ENCODE measurements at places on chromosomes 5 and 9.

GRCh38 chr9:19555214-19555613 lies 146.4 kb downstream of the ACER2 start:
- no peak for DNase-seq

DNA sequence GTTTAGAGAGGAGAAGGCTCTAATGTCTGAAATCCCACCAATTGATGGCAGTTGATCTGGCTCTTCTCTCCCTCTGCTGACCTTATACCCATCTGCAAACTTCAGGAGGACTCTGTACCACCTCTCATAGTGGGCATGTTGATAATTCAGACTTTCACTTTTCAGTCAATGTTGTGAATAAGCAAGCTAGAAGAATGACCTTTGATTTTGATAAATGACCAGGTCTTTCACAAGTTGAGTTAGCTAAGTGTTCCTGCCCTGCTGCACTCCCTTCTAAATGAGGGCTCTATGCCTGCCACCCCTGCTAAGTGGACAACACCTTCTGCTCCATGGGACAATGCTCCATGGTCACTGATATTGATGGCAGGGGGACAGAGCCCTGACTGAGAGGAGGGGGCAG lies 74.7 kb downstream of the SPRY4 start:
- DNase-seq, result no peak

DNA sequence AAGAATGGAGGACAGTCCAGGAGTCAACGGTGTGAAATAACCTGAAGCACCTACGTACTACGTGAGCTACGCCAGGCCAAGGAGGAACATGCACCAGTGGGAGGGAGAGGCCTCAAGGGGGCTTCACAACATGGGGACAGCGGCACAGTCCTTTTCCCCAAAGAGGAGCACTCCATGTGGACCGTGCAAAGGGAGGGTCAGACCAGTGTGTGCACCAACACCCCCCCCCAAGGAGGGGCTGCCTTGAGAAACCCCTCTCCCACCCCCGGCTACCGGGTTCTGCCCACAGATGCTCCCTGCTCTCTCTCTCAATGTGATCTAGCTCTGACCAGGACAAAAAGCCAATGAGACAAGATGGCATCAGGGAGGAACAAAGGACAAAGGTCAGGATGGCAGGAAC lies 68.6 kb downstream of the PRRT1B start:
- no peak for DNase-seq

DNA sequence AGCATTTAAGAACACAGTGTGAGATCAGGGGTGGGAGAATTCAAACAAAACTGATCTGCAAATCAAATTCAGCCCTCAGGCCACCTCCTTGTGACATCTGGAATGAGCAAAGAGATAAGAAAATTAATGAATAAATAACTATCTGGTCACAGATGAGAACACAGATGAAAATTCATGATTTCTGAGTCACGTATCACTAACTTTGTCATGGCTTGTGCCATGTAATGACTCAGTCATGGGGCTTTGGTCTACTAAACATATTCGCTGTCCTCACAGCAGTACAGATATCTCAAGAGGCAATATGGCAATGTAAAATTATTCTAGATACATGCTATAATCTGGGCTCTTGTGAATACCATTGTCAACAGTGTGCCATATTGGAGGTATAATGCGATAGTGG lies 274.4 kb downstream of the MAN2A1 start:
- DNase-seq, result no peak

GRCh38 chr9:126432659-126433058 lies 106.0 kb downstream of the MVB12B start:
- no peak for DNase-seq

- DNase-seq, result peak; percentile 61
These were observed 4.8 kb downstream of the KIAA0825 start for GRCh38 chr5:94613583-94613982.

- no peak for DNase-seq
These were observed 108.1 kb downstream of the SEMA5A start for GRCh38 chr5:9437741-9438240.

DNA sequence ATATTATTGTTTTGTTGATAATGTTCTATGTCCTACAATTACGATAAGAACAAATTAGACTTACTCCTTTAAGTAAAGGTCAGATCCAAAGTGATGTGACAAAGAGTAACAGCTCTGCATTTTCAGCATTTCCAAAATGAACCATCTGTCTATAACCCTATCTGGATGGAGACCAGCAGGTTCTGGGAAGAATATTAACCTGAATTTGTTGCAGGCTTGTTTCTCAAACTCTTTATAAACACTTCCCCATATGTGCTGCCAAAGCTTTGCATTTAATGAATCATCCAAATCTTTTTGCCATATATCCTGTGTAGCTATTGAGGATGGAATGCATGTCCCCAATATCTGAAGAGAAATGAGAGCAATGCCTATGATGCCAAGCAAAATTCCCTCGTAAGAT lies 198.9 kb upstream of the SLC27A6 start:
- DNase-seq, result no peak

- no peak for DNase-seq
These were observed 460.2 kb downstream of the GADD45G start for GRCh38 chr9:90064971-90065370.
